ENCODE measurements at places on chromosomes 3 and 15. TPM values are rescaled to one million over a fixed set of nuclear protein-coding genes. Genes with fewer than 3 reads are reported as not detected.

DNA sequence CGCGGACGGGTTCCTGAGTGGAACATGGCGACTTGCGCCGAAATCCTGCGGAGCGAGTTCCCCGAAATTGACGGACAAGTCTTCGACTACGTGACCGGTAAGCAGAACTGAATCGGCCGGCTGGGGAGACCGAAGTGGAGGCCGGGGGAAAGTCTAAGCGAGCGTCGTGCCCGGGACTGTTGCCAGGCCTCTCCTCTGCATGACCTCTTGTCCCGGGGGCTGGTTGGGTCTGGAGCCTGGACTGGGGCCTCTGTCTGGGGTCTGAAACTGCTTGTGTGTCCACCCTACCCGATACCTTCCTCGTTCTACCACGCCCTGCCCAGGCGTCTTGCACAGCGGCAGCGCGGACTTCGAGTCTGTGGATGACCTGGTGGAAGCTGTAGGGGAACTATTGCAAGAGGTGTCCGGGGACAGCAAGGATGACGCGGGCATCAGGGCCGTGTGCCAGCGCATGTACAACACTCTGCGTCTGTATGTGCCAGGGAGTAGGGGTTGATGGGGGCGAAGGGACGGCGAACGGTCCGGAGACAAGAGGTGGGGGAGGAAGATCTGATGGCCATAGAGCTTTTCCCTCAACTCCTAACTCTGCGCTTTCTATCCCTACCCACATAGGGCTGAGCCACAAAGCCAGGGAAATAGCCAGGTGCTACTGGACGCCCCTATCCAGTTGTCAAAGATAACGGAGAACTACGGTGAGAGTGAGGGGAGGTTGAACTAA is at the start of gene ABCF3:
Gene ABCF3 (plus strand): TSS at position 16 of the 718 bp plus-strand sequence. CDS start 9 bp downstream, at position 25.
- DNase-seq = no peak

DNA sequence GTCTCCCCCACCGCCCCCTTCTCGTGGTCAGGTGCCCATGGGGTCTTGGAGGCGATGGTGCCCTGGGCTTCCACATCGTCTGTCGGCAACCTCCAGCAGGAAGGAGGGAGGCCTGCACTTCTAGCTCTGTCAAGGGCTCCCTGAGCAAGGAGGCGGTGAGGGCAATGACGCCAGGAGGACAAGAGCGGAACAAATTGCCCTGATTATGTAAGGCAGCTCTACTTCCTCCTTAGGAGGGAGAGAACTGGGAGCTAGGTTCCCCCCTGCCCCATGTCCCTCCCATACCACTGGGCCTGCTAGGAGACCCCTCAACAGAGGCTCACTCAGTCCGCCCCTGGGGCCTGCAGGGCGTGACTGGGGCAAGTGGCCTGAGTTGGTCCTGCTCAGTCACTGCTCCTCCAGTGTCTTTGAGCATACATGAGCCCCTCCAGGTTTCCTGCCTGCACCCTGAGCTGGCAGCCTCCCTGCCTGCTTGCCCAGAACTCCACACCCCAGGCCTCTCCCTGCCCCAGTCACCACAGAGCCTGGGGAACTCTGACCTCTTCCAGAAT is 56.1 kb downstream of the CACNA2D2 start:
- no peak for DNase-seq

DNA sequence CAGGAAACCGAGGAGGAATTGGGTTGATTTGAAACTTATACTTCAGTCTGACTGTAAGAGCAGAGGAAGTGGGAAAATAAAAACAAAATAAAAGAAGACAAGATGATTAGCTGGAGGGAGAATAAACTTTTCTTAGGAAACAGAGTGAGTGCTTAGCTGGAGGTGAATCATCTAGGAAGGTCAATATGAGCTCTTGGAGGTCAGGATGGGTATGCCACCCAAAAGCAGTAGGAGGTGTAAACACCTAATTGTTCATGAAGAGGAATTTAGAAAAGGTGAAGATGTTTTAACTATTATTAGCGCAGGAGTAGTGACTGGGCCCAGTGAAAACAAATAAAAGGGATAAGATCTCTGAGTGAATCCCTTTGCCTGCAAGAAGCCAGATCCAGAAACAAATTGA is 39.9 kb upstream of the ARL14 start:
- DNase-seq = no peak

- no peak for DNase-seq
Observed at GRCh38 chr3:134677987-134678308, 27.1 kb upstream of the KY start.

DNA sequence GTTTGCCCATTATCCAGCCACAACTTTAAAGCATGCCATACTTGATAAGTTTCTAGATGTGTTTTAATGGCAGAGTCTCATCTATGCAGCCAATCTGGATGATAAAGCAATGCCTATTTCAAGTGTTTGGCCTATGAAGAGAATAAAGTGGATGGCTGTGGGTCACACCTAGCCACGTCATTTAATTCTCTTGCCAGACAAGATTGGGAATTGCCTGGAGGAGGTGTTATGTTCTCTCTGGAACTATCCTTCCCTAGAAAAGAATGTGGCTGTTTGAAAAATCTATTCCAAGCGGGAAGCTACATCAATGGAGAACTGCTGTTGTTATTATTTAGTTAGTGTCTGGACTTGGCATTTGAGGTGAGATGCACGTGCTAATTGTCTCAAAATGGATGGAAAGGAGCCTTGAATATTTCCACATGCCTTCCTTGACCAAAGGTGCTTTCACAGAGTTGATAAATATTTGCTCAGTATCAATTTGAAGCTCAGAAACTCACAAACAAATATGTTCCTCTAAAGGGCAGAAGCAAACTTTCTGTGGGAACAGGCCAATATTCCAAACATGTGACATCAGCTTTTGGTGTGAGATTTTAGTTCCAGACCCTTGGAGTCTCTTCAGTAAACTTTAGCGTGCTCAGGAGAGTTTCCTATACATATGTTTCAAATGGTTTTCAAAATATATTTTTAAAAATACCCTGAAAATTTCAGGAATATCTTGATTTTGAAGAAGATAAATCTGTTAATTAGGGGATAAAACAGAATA is 510.6 kb upstream of the SGO1 start:
- DNase-seq = no peak

- DNase-seq = peak; percentile 54
Observed at GRCh38 chr3:49132437-49133225, at the start of gene LAMB2. Gene LAMB2, minus strand, starts transcription at chr3:49133050. Its CDS starts 183 bp downstream, at chr3:49132867.

Gene CD86
- 13.2 TPM for total RNA-seq

DNA sequence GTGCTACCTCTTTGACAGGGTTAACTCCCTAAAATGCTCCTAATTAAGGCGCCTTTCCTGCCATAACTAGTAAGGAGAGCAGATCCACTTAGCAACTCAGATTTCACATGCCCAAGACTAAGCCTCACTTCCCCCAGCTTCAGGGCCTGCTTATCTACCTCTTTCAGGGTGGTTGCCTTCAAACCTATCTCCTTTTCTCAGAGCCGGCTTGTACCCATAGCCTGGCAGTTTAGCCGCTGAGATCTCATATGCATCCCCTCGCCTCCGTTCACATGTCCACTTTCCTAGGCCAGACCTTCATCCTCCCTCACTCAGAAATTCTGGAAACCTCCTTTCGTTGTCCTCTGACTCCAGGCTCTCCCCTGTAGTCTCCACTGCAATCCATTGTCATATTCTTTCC is 1.0 kb upstream of the FSTL1 start:
- DNase-seq = no peak

GRCh38 chr3:194900854-194901522 is 215.3 kb downstream of the FAM43A start:
- DNase-seq = no peak

- DNase-seq = no peak
Observed at GRCh38 chr3:143884861-143885260, 36.6 kb upstream of the SLC9A9 start.

DNA sequence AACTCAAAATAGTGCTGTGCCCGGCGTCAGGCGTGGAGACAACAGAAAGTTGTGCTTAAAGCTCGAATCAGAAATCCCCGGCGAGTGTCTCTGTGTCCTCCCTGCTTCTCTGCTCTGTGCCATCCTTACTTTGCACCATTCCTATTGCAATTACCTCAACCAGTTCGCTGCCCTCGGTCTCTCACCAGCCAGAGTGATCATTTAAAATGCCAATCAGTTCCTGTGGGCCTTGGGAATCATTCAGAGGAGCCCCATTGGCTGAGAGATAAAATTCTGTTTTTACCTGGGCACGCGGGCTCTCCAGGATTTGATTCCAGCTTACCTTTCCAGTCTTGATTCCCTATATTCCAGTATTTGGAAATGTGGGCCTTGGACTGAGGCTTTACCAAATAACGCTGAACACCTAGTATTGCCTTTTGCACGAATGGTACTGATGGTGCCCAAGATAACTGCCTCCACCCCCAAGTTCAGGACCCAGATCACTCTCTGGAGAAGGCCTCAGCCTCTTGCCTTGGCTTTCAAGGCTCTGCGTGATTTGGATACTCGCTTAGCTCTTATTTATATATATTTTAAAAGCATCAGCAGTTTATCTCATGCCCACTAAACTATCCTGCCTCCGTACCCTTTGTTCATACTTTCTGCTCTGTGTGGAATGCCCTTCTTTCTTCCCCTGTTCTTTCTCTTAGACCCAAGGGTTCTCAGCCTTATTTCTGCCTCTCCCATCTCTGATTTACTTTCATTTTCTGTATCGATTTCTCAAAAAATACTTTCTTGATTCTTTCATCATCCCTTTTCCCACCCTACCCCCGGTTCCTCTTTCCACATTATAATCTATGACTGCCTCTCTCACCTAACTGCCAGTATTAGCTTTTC is 863 bp downstream of the PSMA4 start:
- DNase-seq = no peak

Gene POLR2M
- total RNA-seq = 60.4 TPM

GRCh38 chr15:62835762-62836161 is 206.8 kb upstream of the TPM1 start:
- no peak for DNase-seq

Gene KCNMB3
- total RNA-seq = 1.6 TPM
